GM23248 (cell line): ENCODE measurements at places on chromosomes 1 and 21.

DNA sequence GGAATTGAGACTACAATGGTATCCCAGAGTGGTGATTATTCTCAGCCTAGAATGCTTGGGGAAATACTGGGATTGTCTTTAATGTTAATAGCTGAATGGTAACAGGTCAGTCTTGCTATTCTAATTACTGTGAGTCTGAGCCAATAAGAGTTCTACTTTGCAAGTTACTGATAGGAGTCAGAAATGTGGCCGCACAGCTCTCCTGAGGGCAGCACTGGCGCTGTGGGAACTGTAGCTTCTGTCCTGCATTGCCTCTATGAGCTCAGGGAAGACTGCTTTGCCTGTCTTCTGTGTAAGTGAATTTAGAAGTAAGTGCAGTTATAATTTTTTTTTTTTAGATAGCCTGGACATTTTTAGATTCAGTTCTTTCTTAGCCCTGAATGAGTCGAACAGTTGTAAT is 10.0 kb upstream of the VAMP3 start:
- no peak for DNase-seq

DNA sequence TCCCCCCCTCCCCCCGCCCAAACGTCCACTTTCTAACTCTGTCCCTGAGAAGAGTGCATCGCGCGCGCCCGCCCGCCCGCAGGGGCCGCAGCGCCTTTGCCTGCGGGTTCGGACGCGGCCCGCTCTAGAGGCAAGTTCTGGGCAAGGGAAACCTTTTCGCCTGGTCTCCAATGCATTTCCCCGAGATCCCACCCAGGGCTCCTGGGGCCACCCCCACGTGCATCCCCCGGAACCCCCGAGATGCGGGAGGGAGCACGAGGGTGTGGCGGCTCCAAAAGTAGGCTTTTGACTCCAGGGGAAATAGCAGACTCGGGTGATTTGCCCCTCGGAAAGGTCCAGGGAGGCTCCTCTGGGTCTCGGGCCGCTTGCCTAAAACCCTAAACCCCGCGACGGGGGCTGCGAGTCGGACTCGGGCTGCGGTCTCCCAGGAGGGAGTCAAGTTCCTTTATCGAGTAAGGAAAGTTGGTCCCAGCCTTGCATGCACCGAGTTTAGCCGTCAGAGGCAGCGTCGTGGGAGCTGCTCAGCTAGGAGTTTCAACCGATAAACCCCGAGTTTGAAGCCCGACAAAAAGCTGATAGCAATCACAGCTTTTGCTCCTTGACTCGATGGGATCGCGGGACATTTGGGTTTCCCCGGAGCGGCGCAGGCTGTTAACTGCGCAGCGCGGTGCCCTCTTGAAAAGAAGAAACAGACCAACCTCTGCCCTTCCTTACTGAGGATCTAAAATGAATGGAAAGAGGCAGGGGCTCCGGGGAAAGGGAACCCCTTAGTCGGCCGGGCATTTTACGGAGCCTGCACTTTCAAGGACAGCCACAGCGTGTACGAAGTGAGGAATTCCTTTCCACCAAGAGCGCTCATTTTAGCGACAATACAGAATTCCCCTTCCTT is 158.1 kb downstream of the RUNX1 start:
- DNase-seq = peak; percentile 62

DNA sequence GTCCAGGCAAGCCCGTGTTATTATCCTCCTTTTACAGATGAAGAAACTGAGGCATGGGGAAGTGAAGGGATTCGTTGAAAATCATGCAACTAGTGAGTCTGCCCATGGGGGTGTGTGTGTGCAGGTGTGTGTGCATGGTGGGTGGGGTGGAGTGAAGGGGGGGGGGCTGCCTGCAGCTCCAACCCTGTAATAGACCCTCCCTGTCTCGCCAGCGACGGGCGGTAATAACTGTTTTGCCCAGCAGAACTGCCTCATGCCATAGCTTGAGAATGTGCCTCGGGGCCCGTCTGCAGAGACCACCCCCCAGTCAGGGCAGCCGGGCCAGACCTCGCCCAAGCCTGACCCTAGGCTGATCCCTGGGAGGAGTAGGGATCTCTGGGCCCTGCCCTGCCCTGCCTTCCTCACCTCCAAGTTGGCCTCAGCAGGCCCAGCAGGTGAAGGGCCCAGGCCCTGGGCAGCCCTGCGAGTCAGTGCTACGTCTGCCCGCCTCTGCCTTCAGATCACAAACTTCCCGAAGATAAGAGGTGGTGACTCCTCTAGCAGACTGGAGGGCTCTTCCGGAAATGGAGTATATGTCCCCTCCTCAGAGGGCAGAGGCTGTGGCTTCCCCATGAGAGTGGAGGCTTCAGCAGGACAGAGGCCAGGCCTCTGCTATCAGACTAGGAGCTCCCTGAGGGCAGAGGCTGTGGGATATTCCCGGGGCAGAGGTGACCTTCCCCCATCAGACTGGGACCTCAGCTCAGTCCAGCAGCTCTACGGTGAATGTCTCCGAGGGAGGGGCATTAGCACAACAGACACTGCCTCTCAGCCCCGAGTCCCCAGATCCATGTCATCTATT is 15.7 kb upstream of the EPHA2 start:
- no peak for DNase-seq

DNA sequence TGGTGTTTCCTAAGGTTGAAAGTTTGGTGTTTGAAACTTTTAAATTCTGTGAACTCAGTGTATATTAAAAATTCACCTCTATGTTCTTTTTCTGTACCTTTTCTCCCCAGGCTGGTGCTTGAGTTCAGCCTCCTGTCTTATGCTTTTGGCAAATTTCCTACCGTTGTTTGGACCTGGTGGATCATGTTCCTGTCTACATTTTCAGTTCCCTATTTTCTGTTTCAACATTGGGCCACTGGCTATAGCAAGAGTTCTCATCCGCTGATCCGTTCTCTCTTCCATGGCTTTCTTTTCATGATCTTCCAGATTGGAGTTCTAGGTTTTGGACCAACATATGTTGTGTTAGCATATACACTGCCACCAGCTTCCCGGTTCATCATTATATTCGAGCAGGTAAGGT is 24.9 kb upstream of the AXDND1 start:
- DNase-seq = no peak

DNA sequence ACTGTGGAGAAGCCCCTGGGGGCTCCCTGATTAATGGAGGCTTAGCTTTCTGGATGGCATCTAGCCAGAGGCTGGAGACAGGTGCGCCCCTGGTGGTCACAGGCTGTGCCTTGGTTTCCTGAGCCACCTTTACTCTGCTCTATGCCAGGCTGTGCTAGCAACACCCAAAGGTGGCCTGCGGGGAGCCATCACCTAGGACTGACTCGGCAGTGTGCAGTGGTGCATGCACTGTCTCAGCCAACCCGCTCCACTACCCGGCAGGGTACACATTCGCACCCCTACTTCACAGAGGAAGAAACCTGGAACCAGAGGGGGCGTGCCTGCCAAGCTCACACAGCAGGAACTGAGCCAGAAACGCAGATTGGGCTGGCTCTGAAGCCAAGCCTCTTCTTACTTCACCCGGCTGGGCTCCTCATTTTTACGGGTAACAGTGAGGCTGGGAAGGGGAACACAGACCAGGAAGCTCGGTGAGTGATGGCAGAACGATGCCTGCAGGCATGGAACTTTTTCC is 24.8 kb downstream of the PCSK9 start:
- peak; percentile 59 for DNase-seq

- no peak for DNase-seq
Measured at GRCh38 chr1:9886092-9886742, 23.9 kb downstream of the CTNNBIP1 start.

- peak; percentile 73 for DNase-seq
Measured at GRCh38 chr1:47262787-47263413, 30.9 kb upstream of the TAL1 start.

- no peak for DNase-seq
Measured at GRCh38 chr1:234539666-234540403, 60.9 kb upstream of the TARBP1 start.

GRCh38 chr1:58664881-58665280 is 35.0 kb downstream of the MYSM1 start:
- peak; percentile 10 for DNase-seq

DNA sequence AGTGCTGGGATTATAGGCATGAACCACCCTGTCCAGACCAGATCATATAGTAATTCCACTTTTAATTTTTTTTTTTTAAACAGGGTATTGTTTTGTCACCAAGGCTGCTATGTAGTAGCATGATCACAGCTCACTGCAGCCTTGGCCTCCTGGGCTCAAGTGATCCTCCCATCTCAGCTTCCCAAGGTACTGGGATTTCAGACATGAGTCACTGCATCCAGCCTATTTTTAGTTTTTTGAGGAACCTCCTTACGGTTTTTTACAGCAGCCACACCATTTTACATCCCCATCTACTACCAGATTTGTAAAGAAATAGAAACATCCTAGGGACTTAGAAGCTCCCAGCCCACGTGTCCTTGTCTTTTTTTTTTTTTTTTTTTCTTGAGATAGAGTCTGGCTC is 24.0 kb downstream of the L1TD1 start:
- peak; percentile 42 for DNase-seq

DNA sequence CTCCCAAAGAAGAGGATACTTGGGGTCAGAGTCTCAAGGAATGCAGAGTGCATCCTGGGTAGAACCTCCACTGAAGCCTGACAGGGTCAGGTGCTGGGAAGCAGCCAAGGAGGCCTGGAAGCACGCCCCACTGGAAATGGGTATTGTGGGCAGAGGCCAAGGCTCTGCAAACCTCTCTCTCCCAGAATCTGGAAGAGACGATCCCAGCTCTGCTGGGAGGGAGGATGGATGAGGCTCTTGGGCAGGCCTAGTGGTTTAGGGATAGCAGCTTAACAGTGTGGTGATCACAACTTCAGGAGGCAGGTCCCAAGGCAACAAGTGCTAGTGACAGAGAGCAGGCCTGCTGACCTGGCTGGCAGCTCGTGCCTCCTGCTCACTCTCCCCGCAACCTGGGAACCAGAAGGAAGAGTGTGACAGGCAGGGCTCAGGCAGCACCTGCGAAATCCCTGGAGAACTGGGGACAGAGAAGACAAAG is 641.0 kb downstream of the PLPP3 start:
- DNase-seq = no peak

- DNase-seq = no peak
Measured at GRCh38 chr1:22431965-22432364, 19.7 kb upstream of the ZBTB40 start.

DNA sequence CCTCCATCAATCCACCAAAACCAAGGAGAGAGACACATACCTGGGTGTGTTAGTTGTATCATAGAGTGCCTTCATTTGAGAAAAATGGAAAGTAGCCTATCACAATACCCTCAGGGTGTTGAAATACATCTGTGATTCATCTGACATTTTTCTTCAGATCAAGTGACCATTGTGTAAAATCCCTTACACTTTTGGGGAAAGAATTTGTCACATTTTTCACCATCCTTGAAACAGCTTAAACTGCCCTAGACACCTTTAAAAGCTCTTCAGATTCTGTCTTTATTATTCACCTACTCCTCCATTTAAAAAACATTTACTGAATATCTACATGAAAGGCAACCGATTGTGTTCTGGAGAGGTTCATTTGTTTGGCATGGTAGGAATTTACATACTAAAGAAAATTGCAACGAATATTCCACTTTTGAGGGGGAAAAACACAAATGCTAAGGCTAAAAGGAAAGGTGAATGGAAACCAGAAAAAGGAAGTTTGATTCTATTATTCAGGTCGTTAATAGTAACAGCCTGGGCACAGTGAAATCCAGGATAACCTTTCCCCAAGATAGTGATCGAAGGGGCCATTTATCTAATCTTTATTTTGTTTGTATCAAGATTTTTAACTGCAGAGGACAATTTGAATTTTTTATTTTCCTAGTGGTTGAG is 70.4 kb upstream of the SAMSN1 start:
- no peak for DNase-seq

- DNase-seq = peak; percentile 69
Measured at GRCh38 chr1:241611063-241611462, 29.1 kb downstream of the CHML start.

DNA sequence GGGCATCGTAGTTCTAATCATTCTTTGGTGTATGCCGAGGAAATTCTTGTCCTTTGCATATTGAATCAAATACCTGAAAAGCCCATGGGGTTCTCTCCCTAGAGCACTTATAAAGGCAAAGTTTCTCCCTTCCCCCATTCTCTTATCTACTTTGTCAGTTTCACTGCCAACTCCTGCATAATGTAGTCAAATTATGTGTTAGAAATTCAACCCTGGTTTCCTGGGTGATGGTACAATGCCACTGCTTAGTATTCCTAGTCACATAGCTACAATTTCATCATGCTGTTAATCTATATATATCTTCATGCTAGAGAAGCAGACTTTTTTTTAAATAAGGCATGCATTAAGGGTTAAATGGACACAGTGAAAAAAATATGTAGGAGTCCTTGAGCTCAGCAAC is 119.0 kb downstream of the PDE4B start:
- no peak for DNase-seq

DNA sequence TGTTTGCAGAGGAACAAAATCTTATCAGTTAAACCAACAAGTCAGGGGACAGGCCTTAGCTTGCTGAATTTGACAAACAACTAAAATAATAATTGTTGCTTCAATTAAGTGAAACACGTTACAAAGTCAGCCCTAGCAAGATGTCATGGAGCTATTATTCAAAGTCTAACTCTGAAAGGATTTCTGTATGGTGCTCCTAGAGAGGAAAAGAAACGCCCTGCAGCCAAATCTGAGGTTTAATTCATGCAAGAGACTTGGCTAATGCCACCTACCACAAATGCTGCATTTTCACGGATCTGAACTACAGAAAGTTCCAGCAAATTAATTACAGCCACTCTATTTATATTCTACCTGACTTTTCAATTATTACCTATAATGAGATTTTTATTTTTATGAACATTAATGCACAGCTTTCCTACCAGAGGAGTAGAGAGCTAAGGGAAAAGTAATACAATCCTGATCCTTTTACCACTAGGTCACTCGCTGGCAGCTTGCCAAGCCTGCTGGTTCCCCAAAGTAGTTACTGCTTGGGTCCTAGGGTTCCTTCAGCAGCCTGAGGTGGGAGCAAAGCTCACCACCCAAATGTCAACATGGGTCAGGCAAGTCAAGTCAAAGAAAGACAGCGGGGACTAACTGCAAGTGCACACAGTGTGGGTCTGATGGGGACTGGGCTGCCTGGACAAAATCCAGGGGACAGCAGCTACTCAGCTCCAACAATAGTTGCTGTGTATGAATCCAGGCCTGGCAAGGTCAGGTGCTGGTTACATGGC is 8.5 kb downstream of the COLGALT2 start:
- peak; percentile 17 for DNase-seq

DNA sequence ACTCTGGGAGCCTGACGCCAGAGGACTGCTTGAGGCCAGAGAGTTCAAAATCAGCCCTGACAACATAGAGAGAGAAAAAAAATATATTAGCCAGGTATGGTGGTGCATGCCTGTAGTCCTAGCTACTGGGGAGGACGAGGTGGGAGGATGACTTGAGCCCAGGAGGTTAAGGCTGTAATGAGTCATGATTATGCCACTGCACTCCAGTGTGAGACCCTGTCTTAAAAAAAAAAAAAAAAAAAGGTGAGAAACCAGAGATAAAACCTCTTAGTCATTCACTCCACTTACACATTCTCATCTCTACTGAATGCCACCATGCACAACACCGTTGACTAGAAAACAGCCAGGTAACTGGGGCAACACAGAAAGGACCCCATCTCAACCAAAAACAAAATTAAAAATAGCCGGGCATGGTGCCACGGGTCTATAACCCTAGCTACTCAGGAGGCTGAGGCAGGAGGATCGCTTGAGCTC is 178.1 kb downstream of the SLC45A1 start:
- no peak for DNase-seq
